ENCODE measurements at places on chromosomes 7 and 10. TPM values are rescaled to one million over a fixed set of nuclear protein-coding genes. Genes with fewer than 3 reads are reported as not detected.

FAM237B gene
- not detected for total RNA-seq

LRIT1 gene
- not detected for total RNA-seq

VDAC2 gene
- 109 TPM for total RNA-seq

OR13A1 gene
- 0.10 TPM for total RNA-seq

DNA sequence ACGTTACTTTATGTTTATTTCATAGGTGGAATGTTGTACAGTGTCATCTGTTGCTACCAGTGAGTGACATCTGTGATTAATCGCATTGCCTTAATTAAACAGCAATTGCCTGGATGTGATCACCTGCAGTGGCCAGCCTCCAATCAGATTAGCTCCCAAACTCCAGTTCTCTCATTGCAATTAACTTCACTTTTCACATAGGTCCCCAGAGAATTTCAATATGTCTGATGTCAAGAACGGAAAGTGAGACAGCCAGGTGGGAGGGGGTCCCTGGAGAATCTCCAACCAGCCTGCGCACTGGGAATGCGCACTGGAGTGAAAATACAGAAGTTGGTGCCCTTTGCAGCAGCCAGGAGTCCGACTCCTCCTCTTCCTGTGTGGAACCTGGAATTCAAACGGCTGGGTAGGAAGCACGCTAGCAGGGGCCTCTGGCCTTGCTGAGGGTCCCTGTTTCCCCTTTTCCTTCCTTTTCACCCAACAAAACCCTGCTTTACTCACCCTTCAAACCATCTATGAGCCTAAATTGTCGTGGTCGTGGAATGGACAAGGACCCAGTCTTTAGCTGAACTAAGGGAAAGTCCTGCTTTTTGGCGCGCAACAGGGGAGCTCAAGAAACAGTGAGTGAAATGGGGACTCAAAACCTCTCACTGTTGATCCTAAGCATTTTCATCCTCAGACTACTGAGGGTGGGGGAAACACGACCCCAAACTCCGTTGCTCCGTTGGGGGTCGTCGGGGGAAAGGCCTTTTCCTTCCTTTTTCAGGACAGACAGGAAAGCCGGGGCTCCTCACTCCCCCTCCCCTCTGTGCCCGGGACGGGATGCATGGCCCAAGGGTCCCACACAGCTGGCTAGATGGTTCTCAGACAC lies 1355.5 kb upstream of the LRRTM3 start:
- H3K27me3 ChIP-seq = peaks cover 4% of the 10 kb centered on the region
- no peak overlapping the region for H3K4me3 ChIP-seq
- H3K27ac ChIP-seq = no peak overlapping the region
- H3K4me1 ChIP-seq = peaks cover 2% of the 10 kb centered on the region
